Activated CD4-positive, alpha-beta memory T cell treated with anti-CD3 and anti-CD28 coated beads, Interleukin-2, amount 10 ng/mL, durations not matched to agents 7 days and 5 days (primary cell): ENCODE measurements at places on chromosomes 4 and X.

GRCh38 chr4:145154573-145154972 lies 25.8 kb downstream of the OTUD4 start:
- no peak for DNase-seq

DNA sequence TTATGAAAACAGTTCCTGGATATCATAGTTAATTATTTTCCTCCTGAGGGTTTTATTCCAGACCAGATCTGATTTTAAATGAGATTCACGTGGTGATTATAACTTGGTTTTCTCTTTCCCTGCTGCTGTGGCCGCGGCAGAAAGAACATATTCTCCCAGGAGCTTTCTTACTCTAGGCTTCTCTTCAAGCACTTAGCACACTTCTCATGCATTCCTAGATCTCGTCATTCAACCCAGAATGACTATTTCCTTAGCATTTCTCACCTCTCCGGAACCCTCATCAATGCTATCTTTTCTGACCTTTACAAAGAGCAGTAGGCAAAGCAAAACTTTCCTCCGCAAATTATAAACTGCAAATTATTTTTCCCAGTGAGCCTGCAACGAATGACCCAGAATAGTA lies 122.9 kb downstream of the GPAT3 start:
- DNase-seq, result no peak

DNA sequence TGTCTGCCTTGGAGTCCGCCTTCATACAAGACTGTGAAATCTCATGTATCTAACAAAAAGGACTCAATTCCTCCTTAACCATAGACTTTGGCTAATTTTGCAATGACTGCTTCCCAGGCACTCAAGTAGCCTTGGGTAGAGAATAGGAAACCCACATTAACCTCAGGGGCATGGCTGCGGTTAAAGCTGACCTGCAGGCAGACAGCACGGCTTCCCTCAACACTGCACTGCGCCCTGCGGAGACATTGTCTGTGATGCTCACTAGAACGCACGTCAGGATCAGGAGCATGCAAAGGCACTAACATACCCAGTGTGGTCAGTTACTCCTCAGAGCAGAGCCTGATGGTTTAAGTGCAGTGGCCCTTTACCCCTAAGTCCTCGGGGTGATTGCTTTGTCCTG lies 10.3 kb upstream of the GPR143 start:
- no peak for DNase-seq

DNA sequence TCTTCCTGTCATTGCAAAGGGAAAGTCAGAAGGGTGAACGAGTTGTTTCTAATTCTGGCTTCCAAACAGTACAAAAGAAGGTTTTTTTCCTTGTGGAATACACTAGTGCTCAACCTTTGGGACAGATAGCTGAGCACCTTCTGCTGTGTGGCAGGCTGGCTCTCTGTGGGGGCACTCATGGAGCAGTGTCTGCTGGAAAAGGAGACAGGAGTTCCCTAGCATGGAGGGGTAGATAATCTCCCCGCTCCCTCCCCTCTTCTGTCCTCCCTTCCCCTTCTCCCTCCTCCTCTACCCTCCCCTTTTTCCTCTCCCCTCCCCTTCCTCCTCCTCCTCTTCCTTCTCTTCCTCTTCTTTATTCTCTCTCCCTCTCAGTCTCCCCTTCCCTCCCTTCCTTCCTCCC lies 62.4 kb upstream of the MTM1 start:
- no peak for DNase-seq

DNA sequence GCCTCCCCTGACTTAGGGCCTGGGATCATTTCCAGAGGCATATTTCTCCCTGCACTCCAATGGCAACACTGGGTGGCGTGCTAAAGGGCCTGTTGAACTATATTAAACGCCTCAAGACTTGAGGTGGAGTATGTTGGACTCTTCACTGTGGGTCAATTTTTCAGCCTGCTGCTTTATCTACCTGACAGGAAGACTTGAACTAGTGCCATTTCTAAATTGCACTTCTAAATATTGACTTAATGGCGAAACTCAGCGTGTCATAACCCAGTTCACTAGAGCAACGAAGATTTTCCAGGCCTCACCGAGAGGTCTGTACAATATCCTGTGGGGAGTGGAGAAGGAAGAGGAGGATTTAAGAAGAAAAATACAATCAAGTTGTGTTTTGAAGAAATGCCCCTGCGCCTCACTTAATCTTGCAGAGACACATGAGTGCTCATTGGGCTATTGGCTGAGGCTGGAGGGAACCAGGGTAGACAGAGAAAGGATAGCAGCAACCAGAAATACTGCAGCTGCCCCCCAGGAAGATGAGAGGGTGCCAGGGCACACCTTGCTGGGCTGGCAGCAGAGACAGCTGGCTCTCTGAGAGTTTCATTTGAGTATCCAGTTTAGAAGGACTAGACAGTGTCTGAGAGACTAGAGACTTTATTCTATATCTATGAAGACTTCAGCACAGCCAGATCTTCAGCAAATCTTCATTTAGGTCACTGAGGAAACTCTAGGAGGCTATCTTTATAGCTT lies 67.4 kb downstream of the ENPP6 start:
- no peak for DNase-seq

DNA sequence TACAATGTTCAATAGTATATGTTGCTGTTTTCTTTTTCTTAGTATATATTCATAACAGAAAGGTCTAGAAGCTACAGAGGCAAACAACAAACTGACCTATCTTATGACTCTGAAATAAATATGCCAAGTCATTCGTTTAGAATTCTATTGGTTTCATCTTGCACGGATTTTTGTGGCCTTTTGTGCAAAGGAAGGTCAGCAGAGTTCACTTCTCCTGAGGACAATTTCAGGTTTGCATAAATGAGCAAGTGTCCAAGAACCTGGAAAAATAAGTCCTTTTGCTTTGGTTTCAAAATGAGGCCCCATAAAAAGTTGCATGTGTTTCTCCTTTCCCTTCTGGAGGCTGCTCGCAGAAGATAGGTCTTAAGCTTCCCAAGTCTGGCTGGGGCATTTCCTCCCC lies 156.9 kb downstream of the APBB2 start:
- no peak for DNase-seq

- DNase-seq, result no peak
Observed at GRCh38 chr4:120703908-120704307, 218.6 kb downstream of the PRDM5 start.

GRCh38 chrX:9279234-9279544 lies 185.7 kb upstream of the TBL1X start:
- DNase-seq, result no peak

- DNase-seq, result no peak
Observed at GRCh38 chr4:5561286-5561685, 147.1 kb downstream of the EVC2 start.

DNA sequence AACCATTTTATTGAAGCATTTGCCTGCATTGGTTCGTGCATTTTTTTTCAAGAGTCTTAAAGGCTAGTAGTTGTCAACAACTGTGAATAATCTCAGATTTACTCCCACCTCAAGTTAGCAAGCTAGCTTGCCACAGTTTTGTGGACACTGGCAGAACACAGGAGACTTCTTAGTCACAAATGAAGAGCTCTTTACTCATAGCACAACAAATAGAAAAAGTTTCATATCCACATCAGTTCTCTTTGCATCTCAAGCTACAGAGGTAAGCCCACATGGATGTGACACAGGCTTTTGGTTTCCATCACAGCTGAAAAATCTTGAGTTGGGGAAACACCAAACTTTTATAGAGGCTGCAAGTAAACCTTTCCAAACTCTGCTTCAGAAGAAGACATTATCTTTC lies 2315.7 kb upstream of the TENM3 start:
- no peak for DNase-seq

DNA sequence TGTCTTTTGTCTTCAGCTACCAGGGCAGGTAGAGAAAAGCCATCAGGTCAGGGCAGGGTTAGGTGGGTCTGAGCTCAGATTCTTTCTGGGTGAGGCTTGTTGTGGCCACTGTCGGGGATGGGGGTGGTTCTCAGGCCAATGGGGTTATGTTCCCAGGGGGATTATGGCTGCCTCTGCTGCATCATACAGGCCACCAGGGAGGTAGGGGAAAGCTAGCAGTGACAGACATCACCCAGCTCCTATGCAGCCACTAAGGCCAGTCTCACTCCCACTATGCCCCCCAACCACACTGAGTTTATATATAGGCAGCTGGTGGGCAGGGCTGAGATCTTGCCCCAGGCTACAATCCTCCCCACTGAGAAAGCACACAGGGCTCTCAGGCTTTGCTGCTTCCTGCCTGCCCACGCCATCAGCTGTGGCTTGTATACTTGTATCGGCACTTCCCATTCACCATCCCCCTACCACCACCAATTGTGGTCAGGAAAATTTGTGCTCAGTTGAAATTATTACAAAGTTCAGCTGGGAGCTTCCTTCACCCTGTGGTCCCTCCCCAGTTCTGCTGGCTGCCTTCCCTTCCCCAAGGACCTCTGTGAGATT lies 72.6 kb upstream of the PTPN13 start:
- no peak for DNase-seq

DNA sequence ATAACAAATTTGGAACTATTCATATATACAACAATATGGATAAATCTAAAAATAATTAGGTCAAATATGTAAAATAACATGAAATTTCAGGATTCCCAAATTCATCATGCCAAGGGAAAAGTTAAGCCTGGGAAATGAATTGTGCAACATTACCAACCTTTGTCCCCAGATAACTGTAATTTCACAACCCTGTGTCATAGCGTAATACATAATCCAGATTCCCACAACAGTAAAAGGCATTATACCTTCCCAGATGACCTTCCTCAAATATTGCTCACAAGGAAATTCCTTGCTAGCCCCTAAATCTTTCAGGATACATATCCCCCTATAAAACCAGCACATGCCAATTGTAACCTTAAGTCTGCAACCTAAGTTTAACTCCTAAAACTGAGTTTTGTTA lies 32.9 kb upstream of the RAB40A start:
- no peak for DNase-seq

GRCh38 chrX:47456080-47456479 lies 26.9 kb downstream of the ZNF41 start:
- no peak for DNase-seq

DNA sequence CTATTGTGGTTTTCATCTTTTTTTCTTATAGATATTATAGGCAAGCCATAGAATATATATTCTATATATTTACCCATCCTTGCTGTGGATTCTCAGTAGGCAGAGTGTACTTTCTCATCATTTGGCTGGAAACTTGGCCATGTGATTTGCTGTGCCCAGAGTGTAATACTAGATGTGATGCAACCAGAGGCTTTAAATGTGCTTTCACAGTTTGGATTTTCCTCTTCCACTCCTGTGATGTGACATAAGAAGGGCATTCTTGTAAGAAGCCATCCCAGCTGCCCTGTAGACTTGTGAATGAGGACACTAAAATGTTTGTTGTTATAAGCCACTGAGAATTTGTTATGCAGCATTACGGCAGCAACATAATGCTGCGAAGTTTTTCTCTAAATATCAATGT lies 10.4 kb upstream of the HPGDS start:
- no peak for DNase-seq

DNA sequence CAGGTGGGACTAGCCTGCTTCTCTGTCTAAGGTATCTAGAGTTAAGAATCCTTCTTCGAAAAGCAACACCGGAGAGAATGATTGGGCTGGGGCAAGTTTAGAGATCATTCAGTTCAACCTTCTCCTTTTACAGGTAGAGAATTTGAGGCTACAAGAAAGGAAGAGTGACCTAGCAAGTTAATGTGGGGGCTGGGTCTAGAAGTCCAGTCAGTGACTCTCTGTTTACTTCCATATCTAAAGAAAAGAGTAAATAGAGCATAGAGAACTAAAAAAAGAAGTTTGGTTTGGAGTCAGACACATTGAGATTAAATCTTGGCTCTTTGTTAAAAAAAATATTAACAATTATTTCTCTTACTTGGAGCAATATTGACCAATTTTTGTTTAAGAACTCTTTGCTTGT lies 64.1 kb upstream of the NPNT start:
- no peak for DNase-seq

DNA sequence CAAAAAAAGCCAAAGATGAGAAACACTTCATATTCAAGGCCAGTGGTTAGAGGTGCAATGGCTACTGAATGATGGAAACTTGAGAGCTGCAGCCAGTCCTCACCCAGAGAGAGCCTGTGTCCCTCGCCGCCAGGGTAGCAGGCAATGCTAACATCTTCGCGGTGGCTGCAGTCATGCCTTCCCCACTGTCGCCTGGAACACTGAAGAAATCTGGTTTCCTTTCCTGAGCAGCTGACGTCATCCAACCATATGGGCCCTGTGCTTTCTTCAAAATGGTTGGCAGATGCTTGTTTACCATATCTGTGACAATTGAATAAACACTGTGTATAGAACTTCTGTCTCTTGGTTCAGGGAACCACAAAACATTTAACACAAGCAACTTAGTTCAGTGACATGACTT lies 39.7 kb downstream of the PRSS12 start:
- no peak for DNase-seq

- no peak for DNase-seq
Observed at GRCh38 chr4:84965553-84966381, 723 bp downstream of the WDFY3 start.

DNA sequence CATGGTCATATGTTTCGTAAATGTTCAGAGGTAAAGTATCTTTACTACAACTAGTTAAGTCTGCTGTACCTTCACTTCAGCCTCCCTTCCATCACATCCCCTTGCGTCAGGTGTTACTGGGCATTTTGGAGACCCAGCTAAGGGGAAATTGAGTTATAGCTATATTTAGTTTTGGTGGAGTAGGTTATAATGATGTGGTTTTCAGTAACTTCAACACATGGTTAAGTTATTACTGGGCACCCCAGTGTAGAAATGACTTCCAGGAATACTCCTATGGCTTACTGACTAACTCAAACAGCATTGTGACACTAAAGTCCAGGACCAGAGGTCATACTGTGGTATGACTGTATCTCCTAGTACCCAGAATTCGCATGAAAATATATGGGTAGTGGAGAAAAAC lies 23.4 kb upstream of the ACSL1 start:
- no peak for DNase-seq

DNA sequence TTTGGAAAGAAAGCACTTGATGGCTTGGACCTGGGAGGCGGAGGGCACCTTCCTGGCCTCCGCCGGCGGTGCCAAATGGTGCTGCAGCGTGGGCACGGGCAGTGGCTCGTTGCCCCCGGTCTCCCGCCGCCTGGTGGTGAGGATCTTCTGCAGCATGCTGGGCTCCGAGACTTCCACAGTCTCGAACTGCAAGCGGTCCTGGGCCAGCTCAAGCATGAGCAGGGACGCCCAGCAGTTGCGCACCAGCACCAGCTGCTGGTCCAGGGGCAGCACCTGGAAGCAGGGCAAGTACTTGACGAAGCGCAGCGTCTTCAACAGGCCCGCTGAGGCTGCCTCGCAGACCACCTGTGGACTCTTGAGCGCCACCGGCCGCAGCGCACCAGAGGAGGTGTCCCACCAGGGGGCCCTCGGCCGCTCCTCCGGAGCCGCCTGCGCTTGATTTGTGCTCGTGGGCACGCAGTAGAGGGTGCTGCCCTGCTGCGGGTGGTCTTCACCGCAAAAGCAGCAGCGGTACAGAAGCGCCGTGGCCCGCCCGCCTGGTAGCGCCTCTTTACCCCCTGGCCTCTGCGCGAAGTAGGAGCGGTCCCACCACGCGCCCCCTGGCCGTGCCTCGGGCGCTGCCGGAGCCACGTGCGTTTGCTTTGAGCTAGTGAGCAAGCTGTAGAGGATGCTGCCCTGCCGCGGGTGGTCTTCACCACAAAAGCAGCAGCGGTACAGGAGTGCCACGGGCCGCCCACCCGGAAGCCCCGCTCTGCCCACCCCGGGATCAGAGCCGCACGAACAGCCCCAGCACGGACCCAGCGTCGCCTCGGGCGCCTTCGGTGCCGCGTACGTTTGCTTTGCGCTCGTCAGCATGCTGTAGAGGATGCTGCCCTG lies 689 bp downstream of the NR0B1 start:
- no peak for DNase-seq

- DNase-seq, result no peak
Observed at GRCh38 chr4:104420766-104421165, 73.9 kb downstream of the CXXC4 start.

GRCh38 chr4:34157547-34157946 lies 2086.8 kb downstream of the ARAP2 start:
- DNase-seq, result no peak
